ENCODE measurements at places on chromosomes 12 and 14.

GRCh38 chr12:49220972-49221371, 32.1 kb upstream of the TUBA1A start:
- no peak for DNase-seq

DNA sequence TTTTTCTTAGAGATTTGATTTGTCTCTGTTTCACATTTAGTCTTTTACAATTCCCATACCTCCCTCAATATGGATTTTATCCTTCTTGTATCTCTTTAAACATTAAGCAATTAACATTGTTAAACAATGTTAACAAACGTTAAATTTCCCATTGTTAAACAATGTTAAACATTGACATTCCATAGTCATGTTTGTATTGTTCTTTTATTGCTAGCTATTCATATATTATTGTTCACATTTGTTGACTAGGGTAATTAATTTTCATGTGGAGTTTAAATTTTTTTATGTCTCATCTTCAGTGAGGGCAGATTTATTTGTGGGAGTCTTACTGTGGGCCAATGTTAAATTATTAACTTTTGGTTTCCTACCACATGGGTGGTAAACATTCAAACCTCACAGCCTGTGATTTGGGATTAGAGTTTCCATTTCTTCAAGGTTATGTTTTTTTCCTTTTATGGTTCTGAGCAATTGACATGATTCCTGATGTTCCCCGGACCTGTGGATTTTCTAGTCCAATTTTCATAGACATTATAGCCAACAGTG, 294.3 kb downstream of the ALG10B start:
- DNase-seq = no peak

DNA sequence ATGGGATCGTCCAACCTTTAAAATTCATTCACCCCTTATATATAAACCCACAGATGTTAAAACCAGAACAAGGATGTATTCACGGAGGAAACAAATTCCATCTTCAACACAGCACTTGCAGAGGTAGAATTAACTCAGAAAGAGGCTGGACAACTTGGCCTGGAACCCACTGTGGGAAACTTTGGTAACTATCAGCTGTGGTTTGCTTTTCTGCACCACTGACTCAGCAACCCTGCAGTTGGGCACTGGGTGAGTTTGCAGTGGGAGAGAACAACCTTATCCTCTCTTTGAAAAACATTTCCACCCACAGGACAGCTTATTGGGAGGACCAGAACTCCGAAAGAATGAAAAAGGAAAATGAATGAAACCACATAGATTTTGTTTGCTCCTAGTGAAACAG, 66.3 kb downstream of the ZNF664 start:
- DNase-seq = no peak

GRCh38 chr14:76080471-76080870, 71.3 kb upstream of the GPATCH2L start:
- DNase-seq = no peak

GRCh38 chr12:109905301-109905700, 5.2 kb downstream of the TCHP start:
- DNase-seq = no peak

Data from SK-MEL-5 (cell line).